ENCODE measurements at places on chromosomes 12 and 14. TPM values are rescaled to one million over a fixed set of nuclear protein-coding genes. Genes with fewer than 3 reads are reported as not detected.

The NUAK1 gene
- total RNA-seq: 18.9 TPM

The EP400 gene
- total RNA-seq: 69.6 TPM

The GARIN6 gene
- not detected for total RNA-seq

The DHRS2 gene
- 0.44 TPM for total RNA-seq

- H3K36me3 ChIP-seq: no peaks in the 10 kb centered on the region
- H3K4me3 ChIP-seq: no peak overlapping the region
- H3K4me1 ChIP-seq: peaks cover 5% of the 10 kb centered on the region
- H3K27ac ChIP-seq: no peak overlapping the region
- no peaks in the 10 kb centered on the region for H3K27me3 ChIP-seq
These were observed 139.2 kb downstream of the C12orf75 start for GRCh38 chr12:105469701-105470100.

Data from H1 (cell line).